ENCODE measurements at places on chromosomes 7 and 10.

GRCh38 chr10:128316925-128317324, 190.7 kb upstream of the MKI67 start:
- DNase-seq, result no peak

DNA sequence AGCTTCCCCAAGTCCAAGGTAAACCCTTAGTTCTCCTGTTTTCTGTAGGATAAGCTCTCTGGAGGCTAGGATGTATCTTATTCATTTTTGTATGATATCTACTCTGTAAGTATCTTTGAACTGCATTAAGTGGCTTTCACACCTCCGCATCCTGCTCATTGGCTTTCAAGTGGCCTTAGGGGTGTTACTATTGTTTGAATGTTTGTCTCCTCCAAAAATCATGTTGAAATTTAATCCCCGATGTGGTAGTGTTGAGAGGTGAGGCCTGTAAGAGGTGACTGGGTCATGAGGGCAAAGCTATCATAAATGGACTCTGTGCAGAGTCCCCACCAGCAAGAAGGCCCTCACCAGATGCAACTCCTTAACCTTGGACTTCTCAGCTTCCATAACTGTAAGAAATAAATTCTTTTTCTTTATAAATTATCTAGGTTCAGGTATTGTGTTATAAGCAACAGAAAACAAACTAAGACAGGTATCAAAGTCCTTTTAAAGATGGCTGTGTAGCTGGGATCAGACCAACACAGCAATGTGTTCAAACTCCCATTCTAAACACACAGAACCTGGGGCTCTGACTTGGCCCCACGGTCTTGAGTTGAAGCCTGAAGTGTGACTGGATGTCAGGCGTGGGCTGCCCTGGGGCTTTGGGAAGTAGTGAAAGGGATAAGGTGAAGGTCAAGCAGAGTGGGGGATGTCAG, 25.9 kb downstream of the TBXAS1 start:
- no peak for DNase-seq

- no peak for DNase-seq
These were observed 6.5 kb downstream of the CPVL start for GRCh38 chr7:29139796-29140195.

DNA sequence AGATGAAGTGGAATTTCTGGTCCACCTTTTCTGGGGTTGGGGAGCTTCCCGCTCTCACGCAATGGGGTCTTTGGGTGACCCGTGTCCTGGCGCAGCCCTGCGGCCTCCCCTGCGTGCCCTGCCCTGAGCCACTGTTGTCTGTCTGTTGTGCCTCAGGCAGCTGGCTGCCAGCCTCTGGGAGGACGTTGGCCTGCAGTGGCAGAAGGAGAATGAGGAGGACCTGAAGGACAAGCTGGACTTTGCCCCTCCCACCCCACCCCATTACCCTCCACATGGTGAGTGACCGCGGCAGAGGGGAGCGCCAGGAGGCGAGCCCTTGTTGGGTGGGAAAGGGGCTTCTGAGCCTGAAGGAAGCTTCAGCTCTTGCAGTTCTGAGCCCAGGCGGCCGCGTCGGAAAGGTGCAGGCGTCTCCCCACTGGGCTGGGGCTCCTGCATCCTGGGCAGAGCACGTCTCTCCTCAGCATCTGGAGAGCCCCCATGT, 14.2 kb upstream of the PRKAR1B start:
- no peak for DNase-seq

GRCh38 chr10:47025540-47026300, 114.5 kb downstream of the PTPN20 start:
- no peak for DNase-seq

DNA sequence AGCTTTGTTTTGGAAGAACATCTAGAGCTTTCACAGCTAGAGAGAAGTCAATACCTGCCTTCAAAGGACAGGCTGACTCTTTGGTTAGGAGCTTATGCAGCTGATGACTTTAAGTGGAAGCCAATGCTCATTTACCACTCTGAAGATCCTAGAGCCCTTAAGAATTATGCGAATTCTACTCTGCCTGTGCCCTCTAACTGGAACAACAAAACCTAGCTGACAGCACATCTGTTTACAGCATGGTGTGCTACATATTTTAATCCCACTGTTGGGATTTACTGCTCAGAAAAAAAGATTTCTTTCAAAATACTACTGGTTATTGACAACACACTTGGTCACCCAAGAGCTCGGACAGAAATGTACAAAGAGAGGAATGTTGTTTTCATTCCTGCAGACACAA, 57.3 kb downstream of the PALS2 start:
- no peak for DNase-seq

DNA sequence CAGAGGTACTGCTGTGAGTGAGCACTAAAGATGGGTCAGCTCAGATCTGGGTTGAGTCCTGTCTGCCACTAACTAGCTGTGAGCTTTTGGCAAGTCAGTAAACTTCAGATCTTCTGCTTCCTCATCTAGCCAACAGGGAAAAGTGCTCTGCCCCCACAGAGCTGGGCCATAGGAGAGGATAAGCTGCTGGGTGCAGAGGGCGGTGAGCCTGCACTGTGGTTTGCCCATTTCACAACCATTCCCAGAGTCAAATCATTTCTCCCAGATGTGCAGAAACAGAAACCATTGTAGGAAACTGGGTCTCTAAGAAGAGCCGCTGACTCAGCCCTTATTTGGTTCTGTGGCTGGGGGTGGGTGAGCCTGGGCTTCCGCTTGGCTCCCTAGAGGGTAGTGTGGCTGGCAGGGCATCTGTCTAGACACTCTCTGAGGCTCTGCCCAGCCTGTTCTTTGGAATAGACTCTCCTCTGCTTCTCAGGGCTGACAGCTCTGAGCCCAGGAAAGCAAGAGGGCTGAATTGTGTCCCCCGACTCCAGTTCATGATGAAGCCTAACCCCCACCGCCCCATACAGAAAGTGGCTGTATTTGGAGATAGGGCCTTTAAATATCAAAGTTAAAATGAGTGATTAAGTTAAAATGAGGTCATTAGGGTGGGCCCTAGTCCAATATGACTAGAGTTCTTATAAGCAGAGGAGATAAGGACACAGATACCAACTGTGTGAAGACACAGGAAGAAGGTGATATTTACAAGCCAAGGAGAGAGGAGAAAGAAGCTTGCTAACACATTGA, 29.5 kb upstream of the ARHGAP22 start:
- no peak for DNase-seq

- DNase-seq, result no peak
These were observed 12.4 kb downstream of the GNAT3 start for GRCh38 chr7:80499350-80499953.

- DNase-seq, result no peak
These were observed 193.7 kb downstream of the ADARB2 start for GRCh38 chr10:1543596-1543995.

DNA sequence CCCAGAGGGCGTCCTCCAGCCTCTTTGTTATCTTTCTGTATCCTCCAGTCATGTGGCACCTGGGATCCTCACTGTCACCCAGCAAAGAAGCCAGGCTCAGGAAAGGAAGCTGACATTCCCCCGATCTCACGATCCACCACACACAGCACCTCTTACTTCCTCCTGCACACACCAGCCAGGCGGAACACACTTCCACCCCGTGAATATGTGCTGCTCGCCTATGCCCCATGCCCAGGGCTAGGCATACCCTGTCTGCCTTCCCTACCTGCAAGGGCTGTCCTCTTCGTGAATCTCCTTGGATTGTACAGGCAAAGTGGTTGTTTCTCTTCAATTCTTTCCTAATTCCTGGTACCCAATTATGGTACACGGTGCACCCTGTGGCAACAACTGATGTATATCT, 191.0 kb downstream of the TNS3 start:
- DNase-seq, result no peak

GRCh38 chr10:49299816-49300139, 808 bp downstream of the C10orf71 start:
- DNase-seq, result no peak

GRCh38 chr10:90642650-90643049, 215.2 kb downstream of the HTR7 start:
- no peak for DNase-seq

DNA sequence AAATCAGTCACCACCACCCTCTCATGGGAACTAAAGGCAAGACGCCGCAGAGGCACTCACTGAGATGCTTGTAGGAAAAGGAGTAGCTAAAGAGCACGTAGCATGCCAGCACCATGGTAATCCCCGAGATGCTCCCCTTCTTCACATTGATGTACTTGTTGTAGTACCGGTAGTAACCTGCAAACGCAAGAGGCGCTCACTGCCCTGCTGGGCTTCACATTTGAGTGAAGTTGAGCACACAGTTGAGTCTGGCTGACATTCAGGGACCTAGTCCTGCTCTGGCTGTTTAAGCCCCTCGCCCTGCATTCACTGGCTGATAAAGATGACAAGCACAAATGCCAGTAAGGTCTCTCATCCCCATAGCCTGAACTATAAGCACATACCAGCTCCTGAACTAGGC, 6.9 kb downstream of the ATP5MF start:
- DNase-seq, result no peak

DNA sequence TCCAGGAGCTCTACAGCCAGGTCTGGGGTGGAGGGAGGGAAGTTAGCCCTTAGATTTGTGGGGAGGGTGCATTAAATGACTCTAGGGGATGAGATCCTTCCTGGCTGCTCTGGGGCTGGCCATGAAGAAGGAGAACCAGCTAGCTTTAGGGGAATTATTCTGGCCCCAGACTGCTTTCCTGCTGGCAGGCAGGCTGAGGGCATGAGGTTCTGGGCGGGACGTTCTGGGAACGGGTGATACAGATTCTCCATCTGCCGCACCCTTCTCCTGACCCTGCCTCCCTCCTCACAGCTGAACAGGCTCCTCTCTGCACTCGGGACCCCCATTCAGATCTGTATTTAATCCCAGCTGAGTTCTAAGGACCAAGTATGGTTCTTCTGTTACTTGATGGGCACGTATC, 23.9 kb downstream of the GOLGA7B start:
- no peak for DNase-seq

DNA sequence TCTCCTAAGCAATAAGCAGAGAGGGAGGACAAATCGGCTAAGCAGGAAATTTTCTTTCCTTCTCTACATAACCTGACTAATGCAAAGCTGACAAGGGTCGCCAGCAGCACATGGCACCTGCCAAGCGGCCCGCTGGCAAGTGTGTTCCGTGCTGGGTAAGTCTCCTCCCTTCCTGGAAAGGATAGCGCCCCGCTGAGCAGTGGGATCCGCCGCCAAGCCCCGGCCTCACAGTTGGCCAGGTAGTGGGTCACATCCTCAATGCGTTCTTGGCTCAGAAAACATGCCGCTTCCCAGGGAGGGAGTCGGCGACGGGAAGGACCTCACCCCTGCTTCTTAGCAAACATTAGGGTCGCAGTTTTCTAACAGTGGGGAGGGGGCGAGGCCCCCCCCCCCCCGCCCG, 488.9 kb upstream of the NUPR2 start:
- no peak for DNase-seq

DNA sequence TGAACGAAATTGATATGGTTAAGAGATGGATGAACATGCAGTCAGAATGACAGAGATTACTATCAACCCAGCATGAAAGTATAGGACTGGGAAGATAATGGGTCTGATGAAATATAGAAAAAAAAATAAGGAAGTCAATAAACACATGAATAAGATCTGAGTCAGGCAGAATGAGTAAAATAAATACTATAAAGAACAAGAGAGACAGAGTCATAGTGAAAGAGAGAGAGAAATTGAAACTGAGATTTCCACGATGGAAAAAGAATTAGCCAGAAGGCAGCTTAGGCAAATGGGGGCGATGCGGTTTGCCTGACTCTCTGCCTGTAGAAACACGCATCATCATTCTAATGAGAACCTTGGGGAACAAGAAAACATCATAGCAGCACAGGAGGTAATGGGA, 26.6 kb downstream of the SEMA3D start:
- no peak for DNase-seq

GRCh38 chr10:122062831-122063674, 74.1 kb downstream of the TACC2 start:
- no peak for DNase-seq

DNA sequence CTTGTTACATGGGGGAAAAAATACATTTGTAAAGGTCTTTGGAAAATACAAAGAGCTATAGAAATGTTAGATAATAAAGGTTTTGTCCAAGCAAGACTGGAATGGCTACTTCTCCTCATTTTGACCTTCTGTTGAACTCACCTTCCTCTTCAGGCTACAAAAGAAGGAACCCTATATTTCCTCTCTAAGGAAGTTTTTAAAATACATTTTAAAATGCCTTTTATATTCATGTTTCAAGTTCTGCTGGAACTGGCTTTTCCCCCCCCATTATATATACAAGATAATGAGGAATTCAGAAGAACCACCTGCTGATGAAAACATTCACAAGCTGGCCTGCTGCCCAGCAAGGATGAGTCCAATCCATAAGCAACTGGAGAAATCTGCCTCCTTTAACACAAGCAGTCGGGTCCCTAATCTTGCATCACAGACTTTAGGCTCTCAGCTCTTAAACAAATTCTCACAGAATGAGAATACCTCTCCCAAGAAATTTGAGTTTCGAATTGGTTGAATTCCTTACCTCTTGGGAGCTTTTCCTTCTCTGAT, 44.6 kb downstream of the MTERF1 start:
- DNase-seq, result no peak
